ENCODE measurements at places on chromosomes 1 and 21.

- H3K4me1 ChIP-seq: no peaks in the 10 kb centered on the region
- no peak for DNase-seq
- peaks cover 20% of the 10 kb centered on the region for H3K27me3 ChIP-seq
- H3K4me3 ChIP-seq: no peak overlapping the region
- no peak overlapping the region for H3K27ac ChIP-seq
- H3K36me3 ChIP-seq: no peaks in the 10 kb centered on the region
Measured at GRCh38 chr1:23895082-23895481, 18.1 kb downstream of the CNR2 start.

- H3K27me3 ChIP-seq: no peaks in the 10 kb centered on the region
- no peaks in the 10 kb centered on the region for H3K4me1 ChIP-seq
- H3K4me3 ChIP-seq: no peak overlapping the region
- peaks cover 17% of the 10 kb centered on the region for H3K36me3 ChIP-seq
Measured at GRCh38 chr21:44066116-44066515, 41.1 kb upstream of the PWP2 start.

DNA sequence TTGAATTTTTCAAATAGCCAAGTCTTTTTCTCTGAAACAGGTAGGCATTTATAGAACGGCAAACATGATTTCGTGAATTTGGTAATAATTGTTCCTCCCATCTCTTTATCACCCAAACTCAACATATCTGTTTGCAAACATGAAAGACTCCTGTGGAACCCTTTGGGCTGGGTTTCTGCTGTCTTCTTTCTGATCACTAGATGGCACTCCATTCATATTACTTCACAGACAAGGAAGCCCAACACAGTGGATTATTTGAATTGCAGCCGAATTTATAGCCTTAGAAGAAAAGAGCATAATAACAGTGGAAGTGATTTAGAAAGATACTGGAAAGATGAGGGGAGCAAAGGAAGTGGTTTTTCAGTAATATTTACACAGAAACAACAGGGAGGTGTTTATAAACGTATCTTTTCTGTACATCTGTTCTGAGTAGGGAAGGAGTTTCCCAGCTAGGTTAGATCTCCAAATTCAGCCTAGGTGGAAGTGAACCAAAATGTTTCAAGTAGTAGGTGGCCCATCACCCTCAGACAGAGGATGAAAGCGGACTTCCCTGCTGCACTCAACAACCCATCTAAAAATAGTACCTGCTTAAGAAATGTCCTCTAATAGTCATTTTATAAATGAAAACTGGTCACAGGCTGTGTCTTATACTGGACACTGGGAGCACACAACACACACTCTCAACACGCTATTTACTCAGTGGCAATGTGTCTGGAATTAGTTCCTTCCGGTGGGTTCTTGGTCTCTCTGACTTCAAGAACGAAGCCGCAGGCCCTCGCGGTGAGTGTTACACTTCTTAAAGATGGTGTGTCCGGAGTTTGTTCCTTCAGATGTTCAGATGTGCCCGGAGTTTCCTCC, 67.6 kb downstream of the MAP3K21 start:
- H3K27me3 ChIP-seq: no peaks in the 10 kb centered on the region
- no peaks in the 10 kb centered on the region for H3K36me3 ChIP-seq
- H3K4me1 ChIP-seq: no peaks in the 10 kb centered on the region
- DNase-seq: peak; percentile 33

DNA sequence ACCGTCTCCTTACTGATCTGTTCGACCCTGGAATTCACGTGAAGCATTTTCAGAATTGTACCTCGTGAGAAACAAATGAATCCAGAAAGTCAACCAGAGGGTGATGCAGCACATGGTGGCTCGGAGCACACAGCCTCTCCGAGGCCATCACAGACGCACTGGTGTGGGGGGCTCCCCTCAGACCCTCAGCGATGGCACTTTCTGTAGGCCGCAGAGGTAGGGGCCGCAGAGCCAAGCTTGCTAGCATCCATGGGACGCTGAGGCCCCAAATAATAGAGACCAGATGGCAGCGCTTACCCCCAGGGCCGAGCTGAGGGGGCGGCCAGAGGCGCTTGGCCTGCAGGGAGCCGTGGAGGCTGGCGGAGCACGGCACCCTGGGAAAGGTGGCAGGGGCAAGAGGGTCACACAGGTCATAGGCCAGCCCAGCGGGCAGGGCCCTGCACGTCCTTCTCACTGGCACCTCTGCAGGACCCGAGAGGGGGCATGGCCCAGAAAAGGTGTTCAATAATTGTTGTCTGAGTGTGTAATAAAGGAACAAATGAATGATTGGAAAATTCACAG, 28.1 kb upstream of the COL6A2 start:
- no peaks in the 10 kb centered on the region for H3K27me3 ChIP-seq
- H3K4me1 ChIP-seq: peaks cover 28% of the 10 kb centered on the region
- H3K27ac ChIP-seq: no peak overlapping the region
- no peak overlapping the region for H3K4me3 ChIP-seq
- H3K36me3 ChIP-seq: no peaks in the 10 kb centered on the region

GRCh38 chr1:12166834-12167492, at the start of gene TNFRSF1B:
Gene TNFRSF1B, plus strand, starts transcription at chr1:12166991. Its CDS starts 101 bp downstream, at chr1:12167092.
- H3K4me1 ChIP-seq: peaks cover 5% of the 10 kb centered on the region
- no peaks in the 10 kb centered on the region for H3K36me3 ChIP-seq
- H3K27ac ChIP-seq: no peak within 1 kb of the TSS

Data from astrocyte (in vitro differentiated cells and primary cell).